Right hindlimb (tissue), 1 donor: ENCODE measurements at places on chromosomes 16 and 17.

- DNase-seq: no peak
Observed at GRCh38 chr17:19651451-19652238, 3.1 kb downstream of the ALDH3A2 start.

DNA sequence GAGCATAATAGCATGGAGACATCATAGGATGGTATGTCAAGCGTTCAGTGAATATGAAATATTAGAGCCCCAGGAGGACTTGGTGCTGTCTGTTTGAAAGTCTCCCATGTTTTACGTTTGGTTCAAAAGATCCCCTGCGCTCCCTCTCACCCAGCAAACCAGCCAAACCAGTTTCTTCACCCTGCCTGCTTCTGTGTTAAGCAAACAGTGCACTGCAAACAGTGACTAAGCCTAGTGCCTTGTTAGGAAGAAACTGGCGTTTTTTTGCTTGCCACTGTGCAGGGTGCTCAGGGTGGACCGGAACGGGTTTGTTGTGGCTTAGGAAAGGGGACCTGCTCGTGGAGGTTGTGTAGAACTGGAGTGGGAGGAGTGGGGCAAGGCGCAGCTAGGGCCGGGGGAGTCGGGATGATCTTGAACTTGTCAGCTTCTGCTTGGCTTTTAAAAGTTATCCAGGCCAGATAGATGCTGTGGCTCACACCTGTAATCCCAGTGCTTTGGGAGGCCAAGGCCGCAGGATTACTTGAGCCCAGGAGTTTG is 7.7 kb downstream of the CDH1 start:
- no peak for DNase-seq

DNA sequence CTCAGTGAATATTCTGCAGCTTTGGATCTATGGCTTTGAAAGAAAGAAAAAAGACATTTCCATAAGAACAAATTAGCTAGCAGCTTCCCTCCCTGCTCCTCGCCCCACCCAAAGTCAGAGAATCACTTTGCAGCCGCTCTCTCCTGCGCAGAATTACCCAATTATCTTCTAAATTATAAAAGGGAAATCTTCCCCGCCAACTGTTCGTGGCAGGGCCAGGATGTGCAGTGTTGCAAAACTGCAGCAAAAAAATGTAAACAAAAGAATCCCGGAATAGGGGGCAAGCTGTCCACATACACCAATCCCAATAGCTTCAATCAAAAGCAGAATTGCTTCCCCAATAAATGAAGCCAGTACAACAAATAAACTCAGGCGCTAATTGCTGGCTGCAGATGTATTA is 510.6 kb downstream of the RBFOX1 start:
- DNase-seq: no peak

GRCh38 chr17:13426991-13427390 is 174.7 kb downstream of the HS3ST3A1 start:
- no peak for DNase-seq

GRCh38 chr17:82815790-82816305 is 24.0 kb downstream of the ZNF750 start:
- DNase-seq: no peak
